ENCODE measurements at places on chromosomes 4 and X.

- no peak for DNase-seq
These were observed 47.8 kb downstream of the ELF2 start for GRCh38 chr4:139129206-139129605.

- peak; percentile 27 for DNase-seq
These were observed at the start of gene MAB21L2 for GRCh38 chr4:150582146-150582872. MAB21L2 (plus strand) TSS chr4:150582151; CDS start chr4:150583030, 879 bp downstream.

DNA sequence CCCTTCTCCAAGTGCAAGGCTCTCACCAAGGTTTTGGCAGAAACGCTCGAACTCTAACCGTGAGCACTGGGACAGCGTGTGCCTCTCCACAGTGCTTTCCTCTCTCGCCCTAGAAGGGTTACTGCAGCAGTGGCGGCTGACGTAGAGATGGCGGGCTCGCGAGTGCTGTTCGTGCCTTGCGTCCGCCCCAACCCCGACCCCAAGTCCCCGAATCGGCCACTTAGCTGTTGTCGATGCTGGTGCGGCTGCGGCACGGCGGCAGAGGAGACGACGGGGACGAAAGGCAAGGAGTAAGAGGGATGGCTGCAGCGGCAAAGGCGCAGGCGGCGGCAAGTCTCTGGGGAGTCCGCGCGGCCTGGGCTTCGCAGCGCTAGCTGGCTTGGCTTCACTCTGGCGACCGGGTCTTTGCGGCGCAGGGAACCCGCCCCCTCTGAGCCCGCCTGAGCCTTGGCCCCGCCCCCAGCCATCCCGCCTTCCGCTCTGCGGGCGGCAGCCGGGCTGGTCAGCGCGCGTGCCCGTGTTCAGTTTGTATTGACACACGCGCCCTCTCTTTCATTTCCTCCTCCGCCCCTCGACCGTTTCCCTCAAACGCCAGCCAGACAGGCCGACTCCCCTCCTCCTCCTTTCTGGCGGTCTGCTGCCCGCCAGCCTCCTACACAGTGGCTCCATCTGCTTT is at the start of gene SPIN4:
Gene SPIN4 (minus strand): TSS at position 392 of the 676 bp plus-strand sequence. CDS start 513 bp downstream, outside the sequence.
- DNase-seq = peak; percentile 93

- DNase-seq = no peak
These were observed 167.2 kb downstream of the NPNT start for GRCh38 chr4:106062452-106062875.

GRCh38 chr4:52545099-52546069 is 113.7 kb downstream of the USP46 start:
- DNase-seq = peak; percentile 67

DNA sequence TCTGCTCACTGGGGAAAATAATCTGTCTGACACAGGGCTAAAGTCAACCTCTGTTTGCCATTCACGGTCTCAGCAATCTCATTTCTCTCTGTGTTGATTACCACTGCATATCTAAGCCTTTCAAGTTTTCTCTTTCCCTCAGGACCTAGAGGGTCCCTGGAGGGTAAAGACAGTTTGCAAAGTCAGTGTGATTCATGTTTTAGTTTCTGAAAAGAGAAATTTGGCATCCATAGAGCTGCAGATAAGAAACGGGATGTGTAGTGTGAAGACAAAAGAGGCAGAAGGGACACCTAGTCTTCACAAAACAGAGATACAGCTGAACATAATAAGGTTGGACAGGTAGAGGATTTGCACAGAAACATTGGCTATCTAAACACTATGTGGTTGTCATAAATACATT is 34.5 kb upstream of the KDR start:
- no peak for DNase-seq

DNA sequence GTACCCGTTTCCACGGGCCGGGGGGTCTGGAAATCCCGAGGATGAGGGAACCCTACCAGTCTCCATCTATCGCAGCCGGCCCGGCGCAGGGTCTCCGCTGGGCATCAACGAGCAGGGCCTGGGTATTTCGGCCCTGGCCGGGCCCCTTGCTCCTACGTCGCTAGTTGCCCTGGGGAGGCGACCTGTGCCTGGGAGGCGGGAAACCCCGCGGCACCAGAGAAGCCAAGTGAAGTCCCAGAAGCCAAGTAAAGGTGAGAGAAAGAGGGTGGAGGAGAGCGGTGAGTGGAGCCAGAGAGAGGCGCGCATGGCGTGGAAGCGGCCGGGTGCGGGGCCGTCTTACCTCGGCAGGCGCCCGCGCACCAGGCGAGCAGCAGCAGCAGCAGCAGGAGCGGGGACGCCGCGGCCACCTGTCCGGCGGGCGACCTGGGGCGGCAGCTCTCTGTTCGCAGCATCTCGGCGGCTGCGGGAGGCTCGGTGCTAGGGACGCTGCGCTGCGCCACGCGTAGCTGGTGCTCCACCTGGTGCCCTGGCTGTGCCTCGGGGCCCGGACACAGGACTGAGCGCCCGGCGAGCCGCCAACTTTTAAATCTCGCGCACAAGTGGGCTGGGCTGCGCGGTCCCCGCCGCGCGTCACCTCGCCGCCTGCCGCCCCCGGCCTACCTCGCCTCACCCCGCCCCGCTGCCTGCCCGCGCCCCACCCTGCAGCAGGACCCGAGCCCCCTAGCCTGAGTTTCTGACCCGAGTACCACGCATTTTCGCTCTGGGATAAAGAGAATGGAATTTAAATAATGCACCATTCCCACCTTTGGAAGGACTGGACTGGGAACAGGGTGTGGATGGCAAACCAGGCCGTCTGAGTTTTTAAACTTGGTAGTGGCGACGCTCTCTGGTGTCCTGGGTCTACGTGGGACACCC is at the start of gene NMU:
Gene NMU (minus strand): TSS at position 558 of the 915 bp plus-strand sequence. CDS start 106 bp downstream, at position 452.
- peak; percentile 60 for DNase-seq

GRCh38 chrX:37348971-37349220 is 268 bp upstream of the PRRG1 start:
- no peak for DNase-seq

GRCh38 chrX:124507246-124507645 is 160.9 kb downstream of the SH2D1A start:
- DNase-seq = no peak

GRCh38 chrX:41014776-41015360 is 70.4 kb upstream of the USP9X start:
- DNase-seq = no peak

GRCh38 chr4:83074086-83074704 is 39.2 kb downstream of the COPS4 start:
- peak; percentile 63 for DNase-seq

- no peak for DNase-seq
These were observed 36.8 kb downstream of the C4orf51 start for GRCh38 chr4:145716661-145717200.

DNA sequence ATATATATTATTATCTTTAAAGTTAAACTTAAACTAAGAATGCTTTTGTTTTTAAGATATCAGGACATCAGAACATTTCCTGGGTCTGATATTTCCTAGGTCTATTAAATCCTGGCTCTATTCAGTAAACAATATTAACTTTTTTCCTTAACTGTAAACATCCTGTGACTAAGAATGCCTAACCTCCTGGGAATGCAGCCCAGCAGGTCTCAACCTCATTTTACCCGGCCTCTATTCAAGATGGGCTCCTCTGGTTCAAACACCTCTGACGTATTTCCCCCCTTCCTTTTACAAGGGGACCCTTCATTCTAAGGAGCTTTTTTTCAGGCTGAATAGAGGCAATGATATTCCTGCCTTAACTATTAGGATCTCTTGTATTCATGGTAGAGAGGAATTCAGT is 35.8 kb upstream of the DYNLT3 start:
- no peak for DNase-seq

DNA sequence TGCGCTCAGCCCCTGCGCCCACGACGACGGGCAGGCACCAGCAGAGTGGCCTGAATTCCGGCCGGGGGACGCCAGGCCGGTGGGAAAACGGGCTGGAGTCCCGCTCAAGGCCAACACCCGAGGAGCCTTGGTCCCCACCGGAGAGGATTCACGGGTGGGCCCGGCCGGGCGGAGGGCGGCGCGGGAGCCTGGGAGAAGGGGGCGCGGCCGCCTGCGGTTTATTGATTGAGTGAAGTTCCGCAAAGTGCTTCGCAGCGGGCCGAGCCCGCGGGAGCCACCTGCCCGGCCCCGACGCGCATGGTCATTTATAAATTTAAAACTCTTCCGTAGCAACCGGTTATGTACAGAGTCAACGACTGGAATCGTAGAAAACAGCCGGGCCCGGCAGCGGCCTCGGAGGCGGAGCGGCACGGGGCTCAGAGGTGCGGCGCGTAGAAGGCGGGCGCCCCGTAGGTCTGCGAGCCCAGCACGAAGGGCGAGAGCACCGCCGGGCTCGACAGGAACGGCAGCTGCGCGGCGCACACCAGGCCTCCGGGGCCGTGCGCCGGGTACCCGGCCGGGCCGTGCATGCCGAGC is 3.6 kb downstream of the NKX1-1 start:
- DNase-seq = no peak

- DNase-seq = no peak
These were observed 445.6 kb downstream of the ACTRT1 start for GRCh38 chrX:127606590-127606989.

DNA sequence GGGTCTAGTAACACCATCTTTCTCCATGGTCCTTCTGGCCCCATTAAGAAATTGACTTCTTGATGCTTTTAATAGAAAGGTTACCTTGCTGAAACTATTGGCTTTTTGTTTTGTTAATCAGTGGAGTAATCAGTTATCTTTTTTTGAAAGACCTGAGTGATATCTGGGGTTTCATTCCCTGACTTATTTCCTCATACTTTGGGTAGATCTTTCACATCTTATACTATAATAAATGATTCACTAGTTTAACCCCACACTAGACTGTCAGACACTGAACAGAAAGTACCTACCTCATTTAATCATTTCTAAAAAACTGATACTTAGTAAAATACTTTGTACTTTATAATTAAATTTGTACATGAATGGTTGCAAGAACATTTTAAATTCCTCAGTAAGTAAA is 1021.1 kb downstream of the STIM2 start:
- DNase-seq = no peak

DNA sequence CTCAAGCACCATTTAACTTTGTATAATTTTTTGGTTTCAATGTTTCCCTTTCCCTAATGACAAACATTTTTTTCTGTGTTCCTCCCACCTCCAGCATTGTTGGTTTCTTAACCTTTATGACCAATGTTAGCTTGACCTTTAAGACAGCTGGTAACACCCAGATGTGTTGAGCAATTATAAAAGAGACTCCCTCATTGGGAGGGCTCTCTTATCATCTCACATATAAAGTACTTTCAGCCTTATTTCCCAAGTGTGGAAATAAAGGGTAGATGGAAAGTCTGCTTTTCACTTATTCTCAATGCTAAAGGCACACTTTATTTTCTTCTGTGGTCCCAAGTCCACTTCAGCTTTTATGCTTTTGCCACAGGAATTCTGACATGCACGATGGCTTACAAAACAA is 1420.4 kb downstream of the RAPGEF2 start:
- no peak for DNase-seq

- no peak for DNase-seq
These were observed 775 bp upstream of the YIPF6 start for GRCh38 chrX:68498044-68498507.

GRCh38 chrX:22296871-22297270 is 24.2 kb downstream of the CBLL2 start:
- no peak for DNase-seq

DNA sequence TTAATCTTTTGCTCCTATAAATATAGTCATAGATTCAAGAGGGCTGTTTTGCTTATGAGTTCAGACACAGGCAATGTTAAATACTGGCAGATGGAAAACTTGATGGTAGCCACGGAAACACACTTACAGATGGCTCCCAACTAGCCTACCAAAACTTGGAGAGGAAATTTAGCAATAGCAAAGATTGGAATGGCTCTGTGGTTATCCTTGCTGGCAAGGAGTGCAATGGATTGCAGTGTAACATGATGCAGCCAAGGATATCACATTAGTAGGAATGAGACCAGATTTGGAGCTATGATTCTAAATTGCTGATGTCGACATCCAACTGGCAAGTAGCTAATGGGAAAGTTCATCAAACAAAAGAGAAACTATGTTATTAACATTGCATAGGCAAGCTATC is 791.0 kb upstream of the DIAPH2 start:
- DNase-seq = peak; percentile 82

DNA sequence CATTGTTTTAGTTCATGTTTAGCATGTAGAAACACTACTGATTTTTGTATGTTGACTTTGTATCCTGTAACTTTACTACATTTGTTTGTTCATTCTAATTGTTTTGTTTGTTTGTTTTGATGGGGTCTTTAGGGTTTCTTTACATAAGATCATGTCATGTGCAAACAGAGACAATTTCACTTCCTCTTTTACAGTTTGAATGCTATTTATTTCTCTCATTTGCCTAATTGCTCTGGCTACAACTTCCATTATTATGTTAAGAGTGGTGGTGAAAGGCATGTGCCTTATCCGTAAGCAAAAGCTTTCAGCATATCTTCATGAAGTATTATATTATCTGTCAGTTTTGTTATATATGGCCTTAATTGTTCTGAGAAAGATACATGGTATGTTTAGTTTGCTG is 571.1 kb downstream of the PCDH7 start:
- DNase-seq = no peak

GRCh38 chrX:64150775-64151174 is 54.7 kb downstream of the AMER1 start:
- no peak for DNase-seq
